ENCODE measurements at places on chromosomes 3 and 15.

- no peak for DNase-seq
Observed at GRCh38 chr15:31326875-31327668, 437 bp downstream of the KLF13 start.

DNA sequence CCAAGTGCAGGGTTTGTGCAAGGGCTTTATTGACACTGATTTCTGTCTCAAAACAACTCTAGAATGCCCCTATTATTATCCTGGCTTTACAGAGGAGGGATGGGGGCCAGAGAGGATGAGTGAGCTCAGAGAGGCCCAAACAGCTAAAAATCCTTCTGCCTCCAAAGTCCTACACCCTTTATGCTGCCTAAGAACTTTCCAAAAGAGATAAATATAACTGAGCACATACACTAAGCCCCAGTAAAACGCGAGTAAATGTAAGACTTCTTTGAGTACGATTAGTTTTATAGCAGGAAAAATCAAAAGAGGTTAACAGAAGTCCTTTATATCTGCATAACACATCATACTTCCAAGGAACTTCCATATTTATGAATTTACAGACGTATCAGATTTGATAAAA, 149.1 kb downstream of the CTNNB1 start:
- no peak for DNase-seq

GRCh38 chr15:62106096-62106495, 39.3 kb downstream of the C2CD4A start:
- DNase-seq: no peak

DNA sequence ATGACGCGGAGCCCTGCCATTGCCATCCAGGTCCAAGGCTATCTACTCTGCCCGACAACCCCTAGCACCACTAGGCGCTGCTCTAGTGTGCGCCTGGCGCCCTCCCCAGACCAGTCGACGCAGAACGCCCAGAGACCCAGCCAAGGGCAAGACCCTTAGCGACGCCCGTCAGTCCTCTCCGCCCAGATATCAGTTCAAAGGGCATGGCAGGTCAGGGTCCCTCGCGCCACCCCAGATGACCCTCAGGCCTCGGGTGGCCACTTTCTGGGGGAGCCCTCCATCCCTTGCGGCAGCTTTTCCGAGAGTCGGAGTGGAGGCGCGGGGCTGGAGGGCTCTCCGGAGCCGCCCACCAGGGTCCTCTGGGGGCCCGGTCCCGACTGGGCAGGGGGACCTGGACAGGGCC, 371 bp upstream of the CLSTN2 start:
- no peak for DNase-seq

Data from cortex of kidney (tissue), 1 donor.